Smooth muscle cell of the umbilical artery (primary cell): ENCODE measurements at places on chromosomes 1 and 21. TPM values are rescaled to one million over a fixed set of nuclear protein-coding genes. Genes with fewer than 3 reads are reported as not detected.

The EFNA1 gene
- total RNA-seq: 0.37 TPM in 1 of 2 replicates, not detected in the other

The NBPF4 gene
- not detected in 2 replicates for total RNA-seq

The GPR37L1 gene
- 0.05 and 0.30 TPM in 2 replicates for total RNA-seq

The PRDM16 gene
- total RNA-seq: 0.30 and 1.5 TPM in 2 replicates

The NIPAL3 gene
- total RNA-seq: 55.5 and 67.4 TPM in 2 replicates

The WDR26 gene
- 93.5 and 134 TPM in 2 replicates for total RNA-seq

The SYT2 gene
- total RNA-seq: not detected in 2 replicates

The OLFML2B gene
- total RNA-seq: 1.5 and 3.5 TPM in 2 replicates

The SORT1 gene
- 27.0 and 44.0 TPM in 2 replicates for total RNA-seq

The GCLM gene
- 16.9 and 19.7 TPM in 2 replicates for total RNA-seq

The EPHB2 gene
- total RNA-seq: 37.7 and 58.8 TPM in 2 replicates

The ERRFI1 gene
- 11.9 and 65.2 TPM in 2 replicates for total RNA-seq

The GNAT2 gene
- total RNA-seq: 0.09 TPM in 1 of 2 replicates, not detected in the other

The S100A10 gene
- 37.4 and 94.7 TPM in 2 replicates for total RNA-seq

The CHD1L gene
- 35.0 and 49.0 TPM in 2 replicates for total RNA-seq

The KRTAP19-1 gene
- not detected in 2 replicates for total RNA-seq

The PBX1 gene
- total RNA-seq: 26.3 and 38.0 TPM in 2 replicates

The EVA1B gene
- total RNA-seq: 84.0 and 161 TPM in 2 replicates

The PRDM15 gene
- 3.9 and 7.0 TPM in 2 replicates for total RNA-seq

The ARHGAP30 gene
- 0.05 TPM in 1 of 2 replicates, not detected in the other for total RNA-seq

The S100A1 gene
- under 0.01 TPM in 1 of 2 replicates, not detected in the other for total RNA-seq

The TFF3 gene
- not detected in 2 replicates for total RNA-seq
